ENCODE measurements at places on chromosomes 7 and 10.

DNA sequence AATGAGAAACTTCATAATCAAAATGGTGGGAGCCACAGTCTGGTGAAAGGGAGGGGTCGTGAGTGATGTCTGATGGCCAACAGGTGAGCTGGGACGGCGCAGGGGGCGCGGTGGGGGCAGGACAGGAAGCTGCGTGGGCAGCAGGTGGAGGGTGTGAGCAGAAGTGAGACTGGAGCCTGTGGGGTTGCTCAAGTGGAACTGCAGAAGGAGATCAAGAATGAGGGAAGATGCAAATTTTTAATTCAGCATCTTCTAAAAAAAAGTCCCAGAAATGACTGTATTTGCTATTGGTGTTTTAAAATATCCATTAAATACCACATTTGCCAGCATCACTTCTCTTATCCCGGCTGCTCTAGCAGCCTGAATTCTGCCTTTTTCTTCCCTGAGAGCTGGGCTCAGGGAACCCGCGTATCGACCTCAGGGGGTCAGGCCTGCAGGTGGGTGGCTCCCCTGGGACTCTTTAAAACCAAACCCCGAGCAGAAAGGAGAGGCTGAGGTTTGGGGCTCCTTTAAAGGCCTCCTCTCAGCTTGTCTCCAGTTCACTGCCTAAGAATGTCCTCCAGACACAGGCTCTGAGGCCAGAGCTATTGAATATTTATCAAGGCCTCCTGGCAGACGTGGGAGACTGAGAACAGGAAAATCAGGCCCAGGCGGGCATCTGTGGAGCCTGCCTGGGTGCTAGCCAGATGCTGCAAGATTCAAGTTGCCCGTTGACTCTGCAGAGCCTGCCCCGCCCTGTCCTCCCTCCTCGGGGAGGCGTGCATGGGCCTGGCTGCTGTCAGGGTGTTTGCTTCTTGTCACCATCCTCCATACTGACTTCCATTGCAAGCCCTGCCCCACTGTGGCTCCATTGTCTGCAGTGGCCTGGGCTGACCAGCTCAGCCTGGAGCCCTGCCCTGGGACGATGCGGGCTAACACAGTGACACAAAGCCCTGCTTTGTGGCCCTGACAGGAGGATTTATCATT, 53.9 kb downstream of the SYPL1 start:
- DNase-seq = no peak

DNA sequence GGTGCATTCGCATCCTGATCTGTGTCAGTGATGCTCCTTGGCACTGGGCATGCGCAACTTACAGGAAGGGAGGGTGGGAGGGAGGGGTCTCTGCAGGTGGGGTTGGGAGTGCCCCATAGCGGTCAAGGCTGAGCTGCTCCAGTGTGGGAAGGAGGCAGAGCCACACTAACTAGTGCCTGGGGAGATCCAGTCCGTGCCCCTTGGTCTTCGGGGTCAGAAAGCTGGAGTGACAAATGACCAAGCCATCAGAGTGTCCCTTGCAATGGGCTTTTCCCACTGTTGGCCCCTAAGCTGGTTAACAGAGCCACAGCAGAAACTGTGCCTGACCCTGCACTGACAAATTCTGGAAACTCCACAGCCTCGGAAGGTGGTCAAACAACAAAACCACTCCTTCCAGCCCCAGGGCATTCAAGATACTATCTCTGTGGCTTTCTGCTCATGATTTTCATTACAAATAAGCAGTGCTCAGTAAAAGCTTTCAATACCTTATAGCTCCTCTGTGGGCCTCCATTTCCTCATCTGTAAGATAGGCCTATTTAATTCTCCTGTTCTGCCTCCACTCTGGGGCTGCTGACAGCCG, 138.1 kb upstream of the UNC5B start:
- DNase-seq = no peak

GRCh38 chr7:2553831-2554581, 1.3 kb downstream of the BRAT1 start:
- DNase-seq = no peak

GRCh38 chr10:116146372-116147140, 126.5 kb downstream of the GFRA1 start:
- peak; percentile 61 for DNase-seq

- peak; percentile 72 for DNase-seq
Measured at GRCh38 chr10:70115948-70116682, 16.5 kb downstream of the AIFM2 start.

- DNase-seq = peak; percentile 73
Measured at GRCh38 chr7:155412416-155413253, 45.3 kb upstream of the EN2 start.

DNA sequence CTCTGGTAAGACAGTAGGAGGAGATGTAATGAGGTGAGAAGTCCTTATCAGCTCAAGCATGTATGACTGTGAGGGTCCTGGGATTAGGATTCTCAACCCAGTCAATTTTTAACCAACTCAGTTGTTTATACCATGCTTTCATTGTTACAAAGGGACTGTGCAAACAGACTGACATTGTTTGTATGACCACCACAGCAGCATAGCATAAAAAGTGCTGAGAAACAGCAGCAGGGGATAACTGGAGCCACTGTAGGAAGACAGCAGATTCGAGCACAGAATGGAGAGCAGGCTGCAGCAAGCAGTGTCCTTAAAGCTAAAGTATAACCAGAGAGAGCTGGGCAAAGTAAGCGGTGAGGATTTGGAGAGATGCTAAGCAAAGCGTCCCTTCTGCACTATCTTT, 829.5 kb downstream of the REEP3 start:
- DNase-seq = no peak

- DNase-seq = no peak
Measured at GRCh38 chr7:141889321-141889720, 26.9 kb upstream of the OR9A4 start.

DNA sequence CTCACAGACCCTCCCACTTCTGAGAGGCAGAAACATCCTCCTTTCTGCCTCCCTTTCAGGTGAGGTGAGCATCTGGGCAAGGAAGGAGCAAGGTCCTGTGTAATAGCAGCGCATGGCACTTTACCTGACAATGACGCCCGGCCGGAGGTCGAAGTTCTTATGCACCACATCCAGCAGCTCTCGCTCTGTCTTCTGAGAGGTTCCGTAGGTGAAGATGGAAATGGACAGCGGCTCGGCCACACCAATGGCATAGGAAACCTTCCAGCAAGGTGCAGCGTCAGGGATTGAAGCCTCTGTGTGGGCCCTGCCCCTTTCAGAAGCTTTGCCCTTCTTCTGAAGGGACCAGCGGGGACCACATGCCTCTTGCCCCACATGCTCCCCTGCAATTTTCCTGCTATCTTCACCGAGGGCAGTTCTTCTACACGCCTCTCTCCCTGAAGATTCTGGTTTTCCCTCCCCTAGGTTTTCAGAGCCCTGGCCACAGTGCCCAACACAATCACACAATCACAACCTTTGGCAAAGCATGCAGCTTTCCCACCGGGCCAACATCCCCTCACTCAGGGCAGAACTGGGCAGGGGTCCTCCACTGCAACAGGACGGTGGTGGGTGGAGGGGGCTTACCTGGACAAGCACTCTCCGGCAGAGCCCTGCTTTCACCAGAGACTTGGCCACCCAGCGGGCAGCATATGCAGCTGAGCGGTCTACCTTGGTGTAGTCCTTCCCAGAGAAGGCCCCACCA, 14.9 kb downstream of the MAT1A start:
- no peak for DNase-seq

GRCh38 chr7:5704534-5704922, 76.9 kb downstream of the RNF216 start:
- peak; percentile 80 for DNase-seq

- peak; percentile 80 for DNase-seq
Measured at GRCh38 chr7:150368884-150369747, 494 bp downstream of the REPIN1 start.

DNA sequence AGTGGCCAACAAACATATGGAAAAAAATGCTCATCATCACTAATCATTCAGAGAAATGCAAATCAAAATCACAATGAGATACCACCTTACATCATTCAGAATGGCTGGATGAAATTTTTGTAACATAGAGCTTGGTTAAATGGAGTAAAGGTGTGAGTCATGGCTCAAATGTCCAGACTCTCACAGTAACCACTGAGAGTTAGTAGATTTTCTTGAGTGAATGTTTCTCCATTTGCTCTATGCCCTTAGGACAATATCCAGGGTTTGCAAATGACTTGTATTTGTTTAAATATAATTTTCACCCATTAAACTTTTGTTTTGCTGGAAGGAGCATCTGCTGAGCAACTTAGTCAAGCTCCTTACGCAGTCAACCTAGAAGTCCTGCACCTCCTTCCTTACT, 967.2 kb downstream of the XPNPEP1 start:
- DNase-seq = no peak

DNA sequence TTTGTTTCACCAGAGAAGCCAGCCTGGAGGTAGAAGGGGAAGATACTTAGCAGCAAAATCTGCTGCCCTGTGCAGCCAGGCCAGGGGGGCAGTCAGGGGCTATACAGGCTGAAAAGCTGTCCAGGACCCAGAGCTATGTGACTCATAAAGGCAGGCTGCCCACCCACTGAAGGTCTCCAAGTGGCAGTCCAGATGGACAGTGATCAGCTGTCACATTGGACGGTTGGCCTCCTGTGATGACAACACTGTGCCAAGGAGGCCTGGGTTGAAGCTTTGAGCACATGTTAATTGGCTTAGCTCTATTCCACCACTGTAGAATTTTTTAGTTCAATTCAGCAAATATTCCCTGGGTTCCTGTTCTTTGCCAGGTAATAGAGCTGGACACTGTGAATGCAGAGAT, 577.3 kb upstream of the GALNT17 start:
- no peak for DNase-seq

GRCh38 chr10:114795039-114795438, 26.5 kb upstream of the FHIP2A start:
- DNase-seq = no peak

DNA sequence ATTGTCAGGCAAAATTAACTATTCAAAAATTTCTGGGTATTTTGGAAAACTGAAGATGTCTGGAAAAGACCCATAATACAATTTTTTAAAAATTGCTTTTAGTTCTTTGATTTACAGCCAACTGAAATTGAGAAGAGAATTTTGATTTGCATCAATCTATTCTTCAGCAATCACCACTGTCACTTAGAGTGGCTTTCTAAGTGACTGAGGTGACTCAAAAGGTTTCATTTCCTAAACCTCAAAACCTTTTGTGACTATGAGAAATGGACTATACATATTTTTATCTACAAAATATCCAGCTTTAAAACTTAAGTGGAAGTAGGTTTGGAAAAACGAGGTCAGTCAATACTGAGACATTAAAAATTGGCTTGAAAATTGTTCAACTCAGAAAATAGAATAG, 60.0 kb downstream of the ENO4 start:
- DNase-seq = no peak

GRCh38 chr7:72190146-72190545, 222.0 kb downstream of the CALN1 start:
- no peak for DNase-seq

DNA sequence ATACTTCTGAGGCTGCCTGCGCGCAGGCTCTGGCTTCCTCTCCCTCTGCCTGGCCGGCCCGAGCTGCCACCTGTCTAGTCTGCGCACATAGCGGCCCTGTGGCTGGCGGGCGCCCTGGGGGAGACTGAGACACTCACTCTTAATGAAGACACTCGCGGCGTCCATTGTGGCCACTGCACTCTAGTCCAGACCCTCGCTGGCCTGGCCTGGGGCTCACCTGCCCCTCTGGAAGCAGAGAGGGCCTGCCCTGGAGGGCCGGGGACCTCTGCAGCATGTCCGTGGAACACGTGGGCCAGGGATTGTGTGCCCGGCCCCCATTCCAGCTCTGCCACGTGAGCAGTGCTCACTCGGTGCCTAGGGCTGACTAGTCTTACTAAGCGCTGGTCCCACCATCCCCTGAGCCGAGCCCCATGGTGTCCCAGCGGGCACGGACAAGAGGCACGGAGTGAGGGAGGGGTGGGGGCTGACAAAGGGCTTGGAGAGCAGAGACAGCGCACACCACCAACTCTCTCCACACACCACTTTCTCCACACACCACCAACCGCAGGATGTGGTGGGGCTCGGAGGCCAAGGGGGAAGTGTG, 149.3 kb downstream of the ELFN1 start:
- no peak for DNase-seq

DNA sequence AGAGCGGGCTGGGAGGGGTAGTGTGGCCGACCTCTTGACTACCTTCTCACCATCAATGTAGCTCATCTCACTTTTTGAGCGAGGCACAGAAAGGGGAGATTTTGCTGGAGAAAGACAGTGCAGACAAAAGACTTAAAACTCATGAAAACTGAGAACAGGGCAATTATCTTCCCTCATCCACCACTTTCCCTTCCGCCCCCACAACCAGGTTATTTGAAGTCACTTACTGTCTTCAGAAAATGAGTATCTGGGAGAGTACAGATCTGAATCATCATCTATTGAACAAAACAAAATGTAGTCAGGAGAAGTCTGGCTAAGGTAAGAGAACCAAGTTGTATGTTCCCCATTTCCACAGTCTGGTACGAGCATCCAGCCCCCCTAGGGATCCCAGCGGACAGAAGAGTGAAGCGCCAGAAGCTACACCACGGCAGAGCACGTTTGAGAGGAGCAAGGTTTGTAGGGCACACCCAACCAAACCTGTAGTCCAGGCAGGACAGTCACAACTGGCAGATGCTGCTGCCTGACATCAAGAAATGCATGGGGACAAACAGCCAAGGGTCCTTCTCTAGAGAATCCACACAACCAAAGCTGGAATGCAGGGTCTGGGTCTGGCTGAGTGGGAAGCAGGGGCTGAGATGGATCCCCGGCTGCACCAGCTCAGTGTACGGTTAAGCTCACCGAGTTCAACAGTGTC, 93.4 kb upstream of the PDLIM1 start:
- no peak for DNase-seq

DNA sequence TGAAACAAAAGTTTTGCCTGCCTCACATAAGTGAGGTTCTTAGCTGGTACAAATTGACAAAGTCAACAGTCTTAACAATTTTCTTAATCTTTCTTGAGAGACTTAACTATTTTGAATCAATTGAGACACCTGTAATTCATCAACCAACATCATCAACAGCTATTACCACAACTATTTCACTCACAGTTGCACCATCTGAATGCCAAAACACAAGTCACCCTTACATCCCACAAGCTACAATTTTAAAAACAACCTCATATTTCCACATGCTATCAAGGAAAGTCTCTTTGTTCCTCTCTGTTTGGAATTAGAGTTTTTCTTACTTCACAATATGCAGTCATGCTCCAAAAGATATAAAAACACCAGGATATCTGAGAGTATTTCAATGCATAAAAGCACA, 4.9 kb downstream of the SMURF1 start:
- peak; percentile 25 for DNase-seq

DNA sequence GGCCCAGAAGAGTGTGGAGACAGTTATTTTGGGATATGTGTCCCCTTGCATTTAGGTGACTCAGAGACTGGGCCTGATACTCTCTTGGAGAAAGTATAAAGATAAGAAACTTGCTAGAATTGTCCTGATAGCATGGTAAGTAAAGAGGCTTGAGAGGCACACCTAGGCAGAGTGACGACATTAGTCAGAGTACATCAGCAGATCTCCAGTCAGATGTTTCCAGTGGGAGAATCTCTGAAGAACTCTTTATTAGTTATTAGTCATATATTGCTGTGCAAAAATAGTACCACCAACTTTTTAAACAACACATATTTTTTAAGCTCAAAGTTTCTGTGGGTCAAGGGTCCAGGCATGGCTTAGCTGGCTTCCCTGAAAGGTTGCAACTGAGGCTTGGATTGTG, 182.6 kb downstream of the NEBL start:
- DNase-seq = no peak

- no peak for DNase-seq
Measured at GRCh38 chr7:152035817-152036216, 10.3 kb downstream of the GALNT11 start.

- no peak for DNase-seq
Measured at GRCh38 chr7:132113536-132114371, 462.5 kb downstream of the PLXNA4 start.
